ENCODE measurements at places on chromosomes 11 and 22. TPM values are rescaled to one million over a fixed set of nuclear protein-coding genes. Genes with fewer than 3 reads are reported as not detected.

DNA sequence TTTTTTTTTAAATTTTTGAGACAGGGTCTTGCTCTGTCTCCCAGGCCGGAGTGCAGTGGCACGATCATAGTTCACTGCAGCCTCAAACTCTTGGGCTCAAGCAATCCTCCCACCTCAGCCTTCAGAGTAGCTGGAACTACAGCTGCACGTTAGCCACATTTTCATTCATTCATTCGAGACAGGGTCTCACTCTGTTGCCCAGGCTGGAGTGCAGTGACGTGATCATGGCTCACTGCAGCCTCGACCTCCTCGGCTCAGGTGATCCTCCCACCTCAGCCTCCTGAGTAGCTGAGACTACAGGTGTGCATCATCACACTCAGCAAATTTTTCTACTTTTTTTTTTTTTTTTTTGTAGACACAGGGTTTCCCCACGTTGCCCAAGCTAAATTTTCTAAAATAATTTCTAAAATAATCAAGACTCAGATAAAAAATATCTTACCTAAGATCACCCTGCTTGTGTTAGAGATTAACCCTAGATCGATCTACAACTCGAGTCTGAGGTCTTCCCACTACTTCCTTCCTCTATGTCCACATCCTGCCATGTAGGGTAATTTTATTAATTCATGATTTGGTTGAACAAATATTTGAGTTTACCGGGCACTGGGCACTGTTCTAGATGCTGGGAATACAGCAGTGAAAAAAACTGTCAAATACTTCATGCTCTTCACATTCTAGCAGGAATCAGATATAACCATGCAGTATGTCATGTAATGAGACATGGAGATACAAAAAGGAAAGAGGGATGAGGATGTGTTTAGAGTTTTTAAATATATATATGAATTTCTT, 15.1 kb downstream of the EIF4G2 start:
- no peak for DNase-seq

The LMO2 gene
- 0.92 TPM for total RNA-seq

DNA sequence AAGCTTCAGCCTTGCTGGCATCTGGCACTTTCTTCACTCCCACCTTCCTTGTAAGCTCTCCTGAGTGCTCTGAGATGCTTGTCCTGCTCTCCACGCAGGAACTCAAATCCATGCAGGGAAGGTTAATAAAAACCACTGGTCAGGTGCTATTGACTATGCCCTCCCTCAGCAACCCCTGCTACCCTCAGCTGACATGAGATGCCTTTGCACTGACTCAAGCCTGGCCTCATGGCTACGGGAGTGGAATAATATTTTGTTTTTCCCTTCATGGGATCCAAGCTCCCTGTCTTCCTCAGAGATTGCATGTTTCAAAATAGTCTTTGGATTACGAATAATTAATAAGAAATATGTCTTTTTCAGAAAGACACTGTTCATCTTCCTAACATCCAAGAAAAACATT, 31.7 kb upstream of the ABCC8 start:
- DNase-seq, result no peak

DNA sequence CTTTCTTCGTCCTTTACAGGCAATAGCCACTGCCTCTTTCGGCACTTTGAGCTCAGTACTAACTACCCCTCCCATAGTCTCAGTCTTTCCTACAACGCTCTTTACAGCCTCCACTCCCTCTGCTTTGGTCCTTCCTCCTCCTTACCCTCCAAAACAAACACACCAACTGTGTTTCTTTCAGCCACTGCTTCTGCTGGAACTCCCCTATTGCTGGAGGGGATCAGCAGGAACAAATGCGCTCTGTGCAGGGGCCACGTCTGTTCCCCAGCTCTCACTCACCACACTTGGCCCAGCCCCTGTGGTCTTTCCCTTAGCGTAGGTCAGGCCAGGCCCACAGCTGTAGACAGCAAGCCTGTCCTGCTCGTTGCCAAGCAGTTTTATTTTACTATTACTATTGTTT, 42.3 kb downstream of the PC start:
- DNase-seq, result no peak

DNA sequence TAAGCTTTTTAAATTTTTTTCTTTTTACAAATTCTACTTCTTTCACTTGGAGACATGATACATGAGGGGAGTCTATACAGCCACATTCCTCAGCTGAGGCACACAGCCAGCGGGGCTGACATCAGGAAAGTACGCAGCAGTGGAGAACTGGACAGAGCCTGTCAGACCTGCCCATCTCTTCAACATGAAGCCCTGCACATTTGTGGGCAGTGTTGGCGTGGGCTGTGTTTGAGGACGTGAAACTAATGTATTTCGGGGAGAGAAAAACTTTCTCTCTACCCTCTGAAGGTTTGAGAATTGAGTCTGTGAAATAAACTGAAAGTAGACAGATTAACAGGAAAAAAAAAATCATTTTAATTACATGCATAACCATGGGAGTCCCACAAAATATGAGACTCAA, 84.8 kb upstream of the HTATIP2 start:
- DNase-seq, result peak; percentile 51

DNA sequence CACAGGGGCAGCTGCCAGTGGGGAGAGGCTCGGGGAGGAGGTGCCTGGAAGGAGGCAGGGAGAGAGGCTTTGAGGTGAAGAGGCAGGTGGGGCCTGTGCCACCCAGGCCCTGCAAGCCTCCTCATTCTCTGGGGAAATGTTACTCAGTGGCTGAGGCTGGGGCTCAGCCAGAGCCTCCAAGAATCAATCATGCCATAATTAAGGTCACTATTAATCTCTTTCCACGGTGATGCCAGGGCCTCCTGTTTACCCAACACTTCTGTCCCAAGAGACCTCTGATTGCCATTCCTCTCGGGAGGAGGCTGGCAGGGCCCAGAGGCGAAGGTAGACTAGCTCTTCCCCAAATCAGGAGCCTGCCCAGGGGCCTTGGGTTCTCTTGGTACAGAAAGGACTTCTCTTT, 38.4 kb downstream of the GDPD5 start:
- no peak for DNase-seq
